ENCODE measurements at places on chromosomes 5 and 9.

GRCh38 chr9:98774746-98775145 is 21.6 kb downstream of the ANKS6 start:
- DNase-seq: no peak

DNA sequence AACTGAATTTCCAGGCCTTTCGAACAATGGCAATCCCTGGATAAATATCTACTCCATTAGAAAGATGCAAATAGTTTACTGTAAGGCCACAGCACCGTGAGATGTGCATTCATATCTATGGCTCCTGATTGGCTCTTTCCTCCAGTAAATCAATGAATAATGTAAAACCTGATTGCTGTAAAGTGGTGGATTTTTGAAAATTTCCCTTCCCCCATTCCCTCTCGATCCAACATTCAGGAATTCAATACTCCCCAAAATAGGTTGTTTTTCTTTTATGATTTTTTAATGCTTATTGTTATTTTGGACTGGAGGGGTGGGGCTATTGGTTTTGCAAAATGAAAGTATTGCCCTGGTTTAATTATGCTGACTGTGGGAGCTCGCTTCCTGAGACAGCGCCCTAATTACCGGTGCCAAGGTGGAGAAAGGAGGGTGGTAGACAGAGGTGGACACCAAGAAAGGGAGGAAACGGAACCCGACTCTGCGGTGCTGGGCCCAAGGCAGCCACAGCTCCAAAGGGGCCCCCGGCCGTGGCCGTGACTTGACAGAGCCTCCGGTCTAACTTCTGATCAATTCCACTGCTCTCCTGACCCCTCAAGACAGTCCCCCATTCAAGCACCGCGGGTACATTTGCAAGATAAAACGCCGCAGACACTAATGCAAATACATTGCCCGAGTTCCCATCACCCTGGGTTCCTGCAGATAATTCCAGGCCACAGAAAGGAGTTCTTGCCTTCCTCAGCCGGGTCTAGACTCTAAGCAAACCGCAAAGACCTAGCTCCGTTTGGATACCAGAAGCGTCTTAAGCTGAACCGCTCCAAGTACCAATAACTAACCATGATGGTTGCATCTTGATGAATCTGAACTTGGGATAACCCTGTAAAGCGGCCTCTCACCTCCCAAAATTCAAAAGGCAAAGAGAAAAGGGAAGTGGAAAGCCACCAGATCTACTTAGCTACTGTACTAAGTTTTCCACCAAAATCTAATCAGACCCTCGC is 211.2 kb downstream of the MEF2C start:
- no peak for DNase-seq

DNA sequence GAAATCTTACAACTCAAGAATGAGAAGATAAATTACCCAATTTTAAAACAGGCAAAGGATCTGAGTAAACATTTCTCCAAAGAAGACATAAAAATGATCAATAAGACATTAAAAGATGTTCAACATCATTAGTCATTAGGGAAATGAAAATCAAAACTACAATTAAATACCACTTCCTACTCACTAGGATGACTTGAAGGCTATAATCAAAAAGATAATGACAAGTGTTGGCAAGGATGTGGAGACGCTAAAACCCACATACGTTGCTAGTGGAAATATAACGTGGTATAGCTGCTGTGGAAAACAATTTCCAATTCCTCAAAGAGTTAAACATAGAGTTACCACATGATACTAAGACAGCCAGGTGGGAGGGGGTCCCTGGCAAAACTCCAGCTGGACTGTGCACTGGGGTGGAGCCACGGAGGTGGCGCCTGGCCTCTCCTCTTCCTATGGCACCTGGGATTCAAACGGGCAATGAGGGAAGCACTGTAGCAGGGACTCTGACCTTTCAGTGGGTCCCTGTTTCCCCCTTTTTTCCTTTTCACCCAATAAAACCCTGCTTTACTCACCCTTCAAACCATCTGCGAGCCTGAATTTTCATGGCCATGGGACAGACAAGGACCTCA is 5.9 kb downstream of the ARSB start:
- no peak for DNase-seq

- DNase-seq: no peak
Observed at GRCh38 chr5:132612846-132613245, 45.1 kb upstream of the IL13 start.

- DNase-seq: no peak
Observed at GRCh38 chr9:89365532-89365912, 47.2 kb downstream of the SECISBP2 start.

GRCh38 chr5:157204765-157205164 is 24.1 kb downstream of the ITK start:
- no peak for DNase-seq

DNA sequence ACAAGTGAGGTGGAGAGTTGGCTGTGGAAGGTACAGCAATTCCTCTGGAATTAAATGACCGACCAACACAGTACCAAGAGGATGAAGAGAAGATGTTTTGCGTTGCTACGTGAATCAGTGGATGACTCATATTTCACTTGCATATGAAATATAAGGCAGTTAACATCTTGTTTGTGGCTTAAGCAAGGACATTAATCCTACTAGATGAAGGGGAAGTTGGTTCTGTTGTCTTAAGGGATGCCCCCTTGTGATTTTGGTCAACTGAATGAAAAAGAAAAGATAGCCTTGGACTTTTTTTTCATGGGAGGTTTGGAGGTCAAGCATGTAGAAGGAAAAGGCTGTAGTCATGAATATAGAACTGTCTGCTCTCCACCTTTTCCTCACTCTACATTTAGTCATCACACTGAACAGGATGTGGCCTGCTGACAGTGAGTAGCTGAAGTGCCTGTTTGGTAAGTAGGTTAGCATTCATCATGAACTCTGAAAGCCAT is 33.9 kb downstream of the VLDLR start:
- DNase-seq: peak; percentile 88

DNA sequence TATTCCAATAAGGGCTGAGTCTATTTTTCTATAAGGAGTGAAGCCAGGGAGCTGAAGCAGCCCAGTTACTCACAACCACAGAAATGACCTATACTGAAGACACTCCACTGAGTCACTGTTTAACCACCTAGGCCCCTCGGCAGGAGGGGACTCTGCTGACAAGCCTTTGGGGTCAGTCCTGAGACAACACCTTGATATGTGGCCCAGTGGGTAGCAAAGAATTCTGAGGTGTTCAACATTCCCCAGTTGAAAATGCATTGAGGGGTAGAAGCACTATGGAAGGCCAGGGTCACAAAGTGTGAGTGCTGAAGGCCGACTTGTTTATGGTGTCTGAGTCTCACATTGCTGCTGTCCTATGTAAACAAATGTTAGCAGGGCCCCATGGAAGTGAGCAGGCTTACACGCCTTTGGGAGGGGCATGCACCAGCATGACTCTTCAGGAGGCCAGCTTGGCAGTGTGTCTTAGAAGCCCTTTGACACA is 112.6 kb upstream of the NFIL3 start:
- peak; percentile 49 for DNase-seq

GRCh38 chr5:15899481-15899880 is 280.1 kb downstream of the MARCHF11 start:
- DNase-seq: no peak

DNA sequence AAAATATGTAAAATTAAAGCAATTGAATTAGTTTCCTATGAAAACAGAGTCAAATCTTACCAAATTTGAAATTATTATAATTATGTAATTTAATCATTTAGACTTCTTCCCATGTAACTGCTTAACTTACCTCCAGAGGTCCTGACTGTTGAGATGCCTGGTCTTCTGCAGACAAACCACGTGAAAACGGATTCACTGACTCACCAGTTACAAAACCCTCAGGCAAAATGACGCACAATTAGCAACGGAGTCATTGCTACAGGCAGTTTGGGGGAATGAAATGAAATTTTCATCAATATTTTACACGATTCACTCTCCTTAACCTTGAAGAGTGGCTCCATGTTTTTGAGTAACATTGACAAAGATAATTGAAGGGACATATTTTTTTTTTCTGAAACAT is 460.8 kb downstream of the MTRR start:
- peak; percentile 2 for DNase-seq

DNA sequence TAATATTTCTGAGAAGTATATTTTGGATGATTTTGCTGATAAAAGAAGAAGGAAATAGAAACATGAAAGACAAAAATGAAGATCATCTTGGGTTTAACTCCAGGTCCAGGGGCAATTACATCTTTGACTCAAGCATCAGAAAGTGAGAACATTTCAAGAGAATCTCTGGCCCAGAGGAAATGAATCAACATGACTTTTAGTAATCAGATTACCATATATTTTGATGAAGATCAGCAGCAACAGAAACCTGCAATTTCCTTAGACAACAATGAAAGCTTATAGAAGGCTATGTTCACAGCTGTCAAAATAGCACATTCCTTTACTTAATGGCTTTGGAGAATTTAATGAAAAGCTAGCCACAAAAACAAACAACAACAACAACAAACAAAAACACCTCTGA is 638.1 kb downstream of the EFNA5 start:
- DNase-seq: no peak

Measured in fibroblast of the aortic adventitia (primary cell).